Fibroblast of mammary gland (primary cell): ENCODE measurements at places on chromosomes 12 and 14.

DNA sequence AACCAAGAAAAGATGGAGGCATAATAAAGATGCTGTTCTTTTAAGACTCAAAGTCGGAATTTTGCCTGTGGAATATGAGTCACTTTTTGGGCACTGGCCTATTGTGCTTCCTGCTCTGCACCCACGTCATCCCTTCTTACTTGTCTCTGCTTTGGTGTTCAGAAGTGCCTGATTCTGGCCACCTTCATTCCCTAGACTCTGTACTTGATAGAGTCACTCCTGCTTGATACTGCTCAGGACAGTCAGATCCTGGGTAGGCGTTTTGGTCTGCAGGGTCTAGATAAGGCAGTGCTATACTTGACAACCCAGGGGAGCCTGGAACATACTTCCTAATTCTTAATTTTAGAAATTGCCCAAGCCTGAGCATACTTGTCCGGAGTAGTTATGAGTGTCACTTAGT is 1.9 kb downstream of the LRRK2 start:
- peak; percentile 94 for DNase-seq

DNA sequence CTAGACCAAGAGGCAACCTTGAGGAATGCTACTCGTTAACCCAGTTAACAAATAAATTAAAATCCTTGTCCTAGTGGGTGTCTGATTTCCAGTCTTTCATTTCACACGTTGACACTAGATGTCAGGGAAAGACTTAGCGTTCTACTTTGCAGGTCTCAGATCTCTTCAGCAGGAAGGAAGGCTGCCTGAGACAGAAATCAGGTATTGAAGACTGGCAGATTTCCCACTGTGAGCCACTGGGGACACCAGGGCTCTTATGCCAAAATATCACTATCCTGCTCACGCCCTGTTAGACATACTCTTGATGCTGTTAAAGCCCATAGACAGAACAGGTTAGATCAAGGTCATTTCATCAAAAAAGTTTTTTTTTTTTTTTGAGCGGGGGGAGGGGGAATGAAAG is 33.0 kb downstream of the EMP1 start:
- DNase-seq = no peak

GRCh38 chr14:94769391-94770250 is at the start of gene GSC:
GSC (minus strand) TSS chr14:94770113; CDS start chr14:94770015, 98 bp downstream.
- DNase-seq = peak; percentile 38

DNA sequence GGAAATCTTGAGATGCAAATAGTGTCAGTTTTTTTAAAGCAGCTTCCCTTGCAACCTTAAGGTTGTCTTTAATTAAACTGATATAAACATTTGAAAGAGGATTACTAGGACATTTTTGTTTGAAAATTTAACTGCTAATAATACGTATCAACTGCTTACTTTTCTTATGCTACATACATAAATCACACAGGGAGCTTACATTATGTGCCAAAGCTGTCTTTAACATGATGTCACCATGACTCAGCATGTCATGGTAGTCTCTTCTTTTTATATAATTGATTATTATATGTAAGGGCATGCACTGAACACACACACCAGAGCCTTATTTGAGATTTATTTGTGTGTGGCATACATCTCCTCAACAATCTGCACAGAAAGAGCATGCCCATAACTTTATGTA is 63.0 kb upstream of the PTHLH start:
- peak; percentile 93 for DNase-seq

DNA sequence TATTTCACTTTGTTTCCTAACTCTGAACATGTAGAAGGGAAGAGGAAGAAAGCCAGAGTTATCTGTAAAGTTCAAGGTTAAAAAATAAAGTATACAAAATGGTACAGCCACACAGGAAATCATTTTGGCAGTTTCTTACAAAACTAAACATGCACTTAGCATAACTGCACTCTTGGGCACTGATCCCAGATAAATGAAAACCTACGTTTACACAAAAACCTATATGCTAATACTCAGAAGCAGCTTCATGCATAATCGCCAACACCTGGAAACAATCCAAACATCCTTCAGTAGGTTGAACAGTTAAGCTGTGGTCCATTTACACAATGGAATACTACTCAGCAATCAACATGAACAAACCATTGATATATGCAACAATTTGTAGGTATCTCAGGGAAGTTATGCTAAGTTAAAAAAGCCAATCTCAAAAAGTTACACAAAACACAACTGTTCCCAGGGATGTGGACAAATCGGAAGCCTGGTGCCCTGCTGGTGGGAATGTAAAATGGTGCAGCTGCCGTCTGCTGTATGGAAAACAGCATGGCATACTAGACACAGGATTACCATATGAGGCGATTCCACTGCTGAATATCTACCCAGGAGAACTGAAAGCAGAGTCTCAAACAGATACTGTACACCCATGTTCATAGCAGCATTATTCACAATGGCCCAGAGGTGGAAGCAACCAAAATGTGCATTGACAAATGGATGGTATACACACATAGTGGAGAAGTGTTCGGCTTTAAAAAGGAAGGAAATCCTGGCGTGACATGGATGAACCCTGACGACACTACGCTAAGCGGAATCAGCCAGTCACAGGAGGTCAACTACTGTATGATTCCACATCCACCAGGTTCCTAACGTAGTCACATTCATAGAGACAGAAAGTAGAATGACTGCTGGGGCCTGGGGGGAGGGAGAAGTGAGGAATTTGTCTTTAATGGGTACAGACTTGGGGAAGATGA is 37.7 kb downstream of the NRDE2 start:
- no peak for DNase-seq

- no peak for DNase-seq
These were observed 24.2 kb upstream of the HIF1A start for GRCh38 chr14:61671082-61671481.

GRCh38 chr12:9829982-9830381 is 2.7 kb downstream of the KLRF1 start:
- no peak for DNase-seq

GRCh38 chr12:114625294-114625851 is 58.6 kb downstream of the TBX3 start:
- peak; percentile 77 for DNase-seq

GRCh38 chr14:65531148-65531547 is 118.6 kb downstream of the FUT8 start:
- DNase-seq = no peak

DNA sequence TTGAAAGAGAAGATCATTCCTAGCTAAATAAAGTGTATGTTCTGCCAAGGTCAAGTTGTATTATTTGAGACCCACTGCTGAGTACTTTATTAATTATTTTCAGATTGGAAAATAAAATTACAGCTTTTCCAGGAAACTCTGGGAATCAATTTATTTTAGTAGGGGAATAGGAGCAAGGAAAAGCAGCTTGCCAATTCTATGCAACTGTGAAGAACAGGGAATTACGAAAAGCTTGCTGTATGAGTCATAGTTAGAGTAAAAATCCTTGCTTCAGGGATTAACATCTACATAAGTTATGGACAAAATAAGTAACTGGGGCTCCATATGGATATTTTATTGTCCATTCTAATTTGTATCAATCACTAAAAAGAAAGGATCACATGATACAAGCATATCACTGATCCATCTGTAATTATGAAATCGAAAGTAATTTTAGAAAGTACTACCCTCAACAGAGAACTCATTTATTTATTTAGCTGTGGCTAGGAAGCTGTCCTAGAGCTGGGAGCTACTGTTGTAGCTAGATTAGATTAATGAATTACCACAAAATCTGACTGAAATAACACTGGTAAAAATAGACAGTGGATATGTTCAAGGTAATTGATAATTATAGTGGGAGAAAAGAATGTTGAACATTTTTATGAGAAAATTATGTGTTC is 303.5 kb upstream of the NPAS3 start:
- DNase-seq = peak; percentile 80

- DNase-seq = peak; percentile 67
These were observed 38.0 kb downstream of the PTGER2 start for GRCh38 chr14:52352061-52352491.

DNA sequence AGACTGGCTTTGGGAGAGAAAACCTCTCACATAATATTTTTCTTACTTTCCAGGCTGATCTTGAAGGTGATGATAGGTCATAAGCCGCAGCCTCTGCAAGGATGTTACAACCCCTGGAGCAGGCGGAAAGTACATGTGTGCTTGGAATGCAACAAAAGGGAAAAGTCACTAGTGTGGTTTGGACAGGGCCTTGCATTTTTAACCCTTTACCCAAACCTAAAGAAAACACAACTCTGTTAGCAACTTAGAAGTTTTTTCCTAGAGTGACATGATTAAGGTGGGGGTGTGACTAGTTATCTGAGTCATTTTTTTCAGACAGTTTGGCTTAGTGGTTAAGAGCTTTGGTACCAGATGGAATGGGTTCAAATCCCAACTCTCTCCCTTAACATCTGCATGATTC is 97.0 kb downstream of the TMEM30B start:
- peak; percentile 100 for DNase-seq

GRCh38 chr14:57493467-57494181 is at the start of gene CCDC198:
CCDC198 (minus strand) TSS chr14:57493857; CDS start chr14:57493715, 142 bp downstream.
- peak; percentile 14 for DNase-seq

DNA sequence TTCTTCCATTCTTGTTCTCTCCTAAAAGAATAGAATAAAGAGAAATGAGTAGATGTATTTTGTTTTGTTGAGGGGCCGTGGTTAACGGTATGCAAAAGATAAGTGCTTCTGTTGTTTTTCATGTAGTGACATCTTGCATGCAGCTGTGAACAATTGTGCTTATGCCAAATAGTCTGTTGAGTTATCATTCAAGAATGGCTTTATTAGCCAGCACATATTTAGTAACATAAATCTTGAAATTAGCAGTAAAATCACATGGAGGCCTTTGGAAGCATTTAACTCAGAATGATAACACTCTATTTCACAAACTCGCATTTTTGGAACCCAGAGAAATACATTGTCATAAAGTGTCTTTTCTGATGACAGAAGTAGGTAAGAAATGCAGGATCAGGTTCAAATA is 1772.0 kb upstream of the FLRT2 start:
- DNase-seq = peak; percentile 74

GRCh38 chr14:38971258-38971921 is 131.6 kb downstream of the SEC23A start:
- DNase-seq = no peak

- DNase-seq = no peak
These were observed 86.3 kb downstream of the KIF26A start for GRCh38 chr14:104224506-104225277.
